Memory B cell (primary cell): ENCODE measurements at places on chromosomes 13 and 19.

- DNase-seq: peak; percentile 57
Measured at GRCh38 chr19:4229179-4229931, at the start of gene EBI3. EBI3 (plus strand) TSS chr19:4229523; CDS start chr19:4229551, 28 bp downstream.

GRCh38 chr19:401866-402511 is 7.0 kb downstream of the C2CD4C start:
- no peak for DNase-seq

GRCh38 chr19:18263324-18264136 is 10.7 kb downstream of the IQCN start:
- DNase-seq: no peak

DNA sequence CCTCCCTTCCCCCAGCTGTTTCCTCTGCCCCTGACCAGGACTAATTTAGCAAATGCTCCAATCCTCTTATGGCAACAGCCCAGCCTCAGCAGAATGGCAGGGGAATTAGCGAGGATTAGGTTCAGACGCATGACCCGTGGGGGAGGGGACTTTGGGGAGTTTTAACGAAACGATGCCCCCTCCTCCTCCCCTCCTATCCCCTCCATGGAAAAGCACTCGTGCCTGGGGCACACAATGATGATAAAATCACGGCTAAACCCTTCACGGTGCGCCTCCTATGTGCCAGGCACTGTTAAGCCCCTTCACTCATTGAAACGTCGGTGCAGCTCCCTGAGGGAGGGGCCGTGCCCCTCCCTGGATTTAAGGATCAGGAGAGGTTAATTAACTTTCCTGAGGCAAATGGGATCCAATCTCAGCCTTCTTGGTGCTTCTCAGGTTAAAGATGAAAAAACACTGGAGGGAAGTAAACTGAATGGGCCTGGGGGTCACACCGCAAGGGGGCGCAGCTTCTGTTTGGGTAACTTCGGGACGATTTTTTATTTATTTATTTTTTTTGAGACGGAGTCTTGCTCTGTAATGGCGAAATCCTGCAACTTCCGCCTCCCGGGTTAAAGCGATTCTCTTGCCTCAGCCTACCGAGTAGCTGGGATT is 10.1 kb upstream of the TPRX2 start:
- no peak for DNase-seq

DNA sequence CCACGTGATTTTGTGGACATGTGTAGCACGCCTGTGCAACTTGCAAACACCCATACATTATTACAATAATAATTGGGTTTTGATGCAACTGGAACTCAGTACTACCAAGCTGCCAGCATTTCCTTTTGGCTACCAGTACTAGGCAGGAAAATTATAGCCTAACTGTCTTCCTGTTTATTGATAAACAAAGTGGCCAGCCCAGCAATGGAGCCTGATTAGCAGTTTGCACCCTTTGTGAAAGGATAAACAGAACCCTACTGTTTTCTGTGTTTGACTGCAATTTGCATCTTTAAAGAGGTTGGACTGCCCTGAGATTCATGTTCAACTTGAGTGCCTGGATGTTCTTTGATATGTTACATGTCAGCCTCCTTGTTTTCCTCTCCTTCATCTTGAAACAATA is 173.9 kb downstream of the ZIC5 start:
- DNase-seq: no peak
